ENCODE measurements at places on chromosomes 11 and 22. TPM values are rescaled to one million over a fixed set of nuclear protein-coding genes. Genes with fewer than 3 reads are reported as not detected.
A peak's percentile ranks its signal among the peaks of the same experiment; 100 is the strongest.

- no peak overlapping the region for H3K4me3 ChIP-seq
- no peaks in the 10 kb centered on the region for H3K27me3 ChIP-seq
- H3K27ac ChIP-seq = no peak overlapping the region
- peaks cover 6% of the 10 kb centered on the region for H3K4me1 ChIP-seq
- no peaks in the 10 kb centered on the region for H3K36me3 ChIP-seq
These were observed 5.8 kb upstream of the LGALS1 start for GRCh38 chr22:37669586-37669985.

The OR8G5 gene
- not detected for total RNA-seq

GRCh38 chr11:118305726-118306125 is 1.2 kb downstream of the CD3E start:
- H3K36me3 ChIP-seq = no peaks in the 10 kb centered on the region
- no peak for DNase-seq
- H3K4me3 ChIP-seq = no peak overlapping the region
- no peaks in the 10 kb centered on the region for H3K27me3 ChIP-seq
- no peaks in the 10 kb centered on the region for H3K4me1 ChIP-seq

The HMOX1 gene
- 32.0 TPM for total RNA-seq

GRCh38 chr11:7089328-7090251 is 792 bp downstream of the RBMXL2 start:
- H3K27ac ChIP-seq = no peak overlapping the region
- H3K27me3 ChIP-seq = no peaks in the 10 kb centered on the region
- H3K4me1 ChIP-seq = no peaks in the 10 kb centered on the region

- H3K36me3 ChIP-seq = no peaks in the 10 kb centered on the region
- H3K27me3 ChIP-seq = no peaks in the 10 kb centered on the region
- H3K27ac ChIP-seq = no peak overlapping the region
These were observed 443.5 kb downstream of the SOX6 start for GRCh38 chr11:15912825-15913224.

GRCh38 chr11:57116654-57117053 is 65.1 kb upstream of the LRRC55 start:
- DNase-seq = peak; percentile 31
- no peak overlapping the region for H3K4me3 ChIP-seq
- no peak overlapping the region for H3K27ac ChIP-seq
- H3K27me3 ChIP-seq = no peaks in the 10 kb centered on the region
- H3K4me1 ChIP-seq = no peaks in the 10 kb centered on the region
- H3K36me3 ChIP-seq = no peaks in the 10 kb centered on the region

- peaks cover 5% of the 10 kb centered on the region for H3K4me1 ChIP-seq
- H3K4me3 ChIP-seq = no peak overlapping the region
- peaks cover 18% of the 10 kb centered on the region for H3K36me3 ChIP-seq
These were observed 50.2 kb downstream of the AP2A2 start for GRCh38 chr11:975827-976226.

DNA sequence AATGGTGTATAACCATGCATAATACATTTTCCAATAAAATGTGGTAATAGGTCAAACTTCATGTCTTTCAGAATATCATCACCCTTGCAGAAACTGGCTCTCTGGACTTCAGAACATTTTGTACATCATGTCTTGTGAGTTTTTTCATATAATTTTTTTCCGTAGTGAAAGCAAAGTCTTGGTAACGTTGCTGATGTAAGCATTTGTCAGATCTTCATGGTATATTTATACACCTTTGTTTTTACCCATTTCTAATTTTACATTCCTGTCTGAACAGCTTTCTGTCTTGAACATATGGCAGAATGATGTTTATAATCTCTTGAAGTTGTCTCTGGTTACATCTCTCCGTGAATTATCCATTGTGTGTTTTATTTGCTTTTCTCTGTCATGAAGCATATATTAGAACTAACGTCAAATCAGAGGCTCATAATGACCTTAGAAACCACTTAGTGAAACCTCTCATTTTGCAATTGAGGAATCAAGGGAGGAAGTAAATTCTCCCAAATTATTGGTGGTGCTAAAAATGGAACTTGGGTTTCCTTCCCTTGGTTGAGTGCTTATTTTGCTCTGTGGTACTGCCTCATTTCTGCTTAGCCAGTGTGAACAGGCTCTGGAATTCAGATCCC is 37.4 kb downstream of the CSRP3 start:
- H3K4me3 ChIP-seq = no peak overlapping the region
- no peaks in the 10 kb centered on the region for H3K36me3 ChIP-seq
- H3K4me1 ChIP-seq = peaks cover 8% of the 10 kb centered on the region

The PKDREJ gene
- under 0.01 TPM for total RNA-seq

The CECR2 gene
- total RNA-seq = 3.4 TPM

The OR51B4 gene
- total RNA-seq = 0.66 TPM

The OR2AG1 gene
- total RNA-seq = not detected

DNA sequence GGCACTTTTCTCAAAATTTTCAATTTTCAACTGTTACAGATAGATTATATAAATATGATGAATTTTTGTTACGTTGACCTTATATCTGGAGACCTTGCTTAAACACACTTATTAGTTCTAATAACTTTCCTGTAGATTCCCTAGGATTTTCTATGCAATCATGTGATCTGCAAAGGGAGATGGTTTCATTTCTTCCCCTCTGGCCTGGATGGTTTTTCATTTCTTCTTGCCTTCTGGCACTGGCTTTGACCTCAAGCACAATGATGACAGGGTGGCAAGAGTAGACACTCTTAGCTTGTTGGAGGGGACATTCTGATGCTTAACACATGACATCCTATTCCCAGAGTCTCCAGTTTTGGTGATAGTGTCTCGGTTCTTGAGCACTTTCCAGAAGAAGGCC is 75.9 kb downstream of the DGCR2 start:
- H3K27me3 ChIP-seq = no peaks in the 10 kb centered on the region
- H3K4me3 ChIP-seq = no peak overlapping the region
- peaks cover 49% of the 10 kb centered on the region for H3K36me3 ChIP-seq
- no peak overlapping the region for H3K27ac ChIP-seq
- no peak for DNase-seq

DNA sequence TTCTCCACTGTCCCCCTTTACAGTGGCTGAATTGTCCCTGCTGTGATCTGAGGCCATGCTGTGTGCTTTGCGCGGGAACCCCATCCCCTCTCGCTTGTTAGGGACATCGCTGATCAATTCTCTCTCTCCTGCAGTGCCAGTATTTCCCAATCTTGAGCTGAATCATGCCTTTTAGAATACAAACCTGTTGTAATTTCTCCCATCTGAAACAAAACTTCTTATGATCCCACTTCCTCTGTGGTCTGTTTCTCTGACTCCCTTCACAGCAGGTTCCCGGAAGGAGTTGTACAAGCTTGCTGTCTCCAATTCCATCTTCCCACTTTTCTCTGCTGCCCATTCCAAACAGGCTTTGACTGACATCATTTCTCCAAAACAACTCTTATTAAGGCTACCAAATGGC is 16.8 kb downstream of the ADAMTS15 start:
- no peak overlapping the region for H3K27ac ChIP-seq
- no peaks in the 10 kb centered on the region for H3K27me3 ChIP-seq
- no peaks in the 10 kb centered on the region for H3K36me3 ChIP-seq

The OR6X1 gene
- not detected for total RNA-seq

- peaks cover 10% of the 10 kb centered on the region for H3K4me1 ChIP-seq
- no peak for DNase-seq
- no peak overlapping the region for H3K27ac ChIP-seq
- no peak overlapping the region for H3K4me3 ChIP-seq
- H3K27me3 ChIP-seq = no peaks in the 10 kb centered on the region
These were observed 16.0 kb upstream of the TUB start for GRCh38 chr11:8065031-8065430.

- no peak for DNase-seq
- no peak overlapping the region for H3K4me3 ChIP-seq
- H3K27ac ChIP-seq = no peak overlapping the region
- no peaks in the 10 kb centered on the region for H3K27me3 ChIP-seq
These were observed 55.3 kb downstream of the CACNA1I start for GRCh38 chr22:39625569-39626537.

The APOBEC3F gene
- total RNA-seq = 0.99 TPM

The VEGFB gene
- total RNA-seq = 108 TPM

DNA sequence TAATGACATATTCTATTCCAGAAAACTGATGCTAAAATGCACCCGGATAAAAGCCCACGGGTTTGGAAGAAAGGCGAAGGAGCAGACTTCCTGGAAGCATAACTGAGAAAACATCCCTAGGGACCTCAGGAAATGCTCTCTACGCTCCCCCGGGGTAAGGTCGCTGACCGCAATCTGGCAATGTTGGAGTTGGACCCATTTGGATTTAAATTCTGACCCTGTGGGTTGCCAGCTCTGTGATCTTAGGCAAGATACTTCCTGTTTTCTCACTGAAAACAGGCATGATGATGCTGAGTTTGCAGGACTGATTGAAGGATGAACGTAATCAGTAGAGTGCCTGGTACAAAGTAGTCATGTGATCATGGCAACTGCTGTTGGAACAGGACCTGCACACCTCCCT is 1054.0 kb downstream of the NTM start:
- H3K36me3 ChIP-seq = no peaks in the 10 kb centered on the region
- no peak overlapping the region for H3K27ac ChIP-seq
- no peak overlapping the region for H3K4me3 ChIP-seq
- no peaks in the 10 kb centered on the region for H3K4me1 ChIP-seq
- DNase-seq = peak; percentile 2
